SK-N-DZ (cell line): ENCODE measurements at places on chromosomes 13 and 19.
A peak's percentile ranks its signal among the peaks of the same experiment; 100 is the strongest.

- no peak for DNase-seq
These were observed 4.5 kb downstream of the SLITRK1 start for GRCh38 chr13:83877651-83878355.

DNA sequence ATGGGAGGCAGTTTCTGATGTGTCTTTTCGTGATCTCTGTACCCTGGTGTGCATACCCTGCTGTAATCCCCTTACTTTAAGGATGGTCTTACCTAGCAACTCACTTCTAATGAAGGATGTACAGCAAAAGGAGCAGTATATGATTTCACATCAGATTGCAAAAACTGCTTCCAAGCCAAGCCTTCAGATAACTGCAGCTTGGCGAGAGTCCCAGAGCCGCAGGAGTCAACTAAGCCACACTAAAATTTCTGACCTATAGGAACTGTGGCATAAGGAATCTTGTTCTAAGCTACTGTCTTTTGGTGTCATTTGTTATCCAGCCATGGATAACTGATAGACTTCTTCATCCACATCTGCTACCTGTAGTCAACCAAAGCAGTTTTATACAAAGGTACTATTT, 496.7 kb downstream of the GPC6 start:
- no peak for DNase-seq

DNA sequence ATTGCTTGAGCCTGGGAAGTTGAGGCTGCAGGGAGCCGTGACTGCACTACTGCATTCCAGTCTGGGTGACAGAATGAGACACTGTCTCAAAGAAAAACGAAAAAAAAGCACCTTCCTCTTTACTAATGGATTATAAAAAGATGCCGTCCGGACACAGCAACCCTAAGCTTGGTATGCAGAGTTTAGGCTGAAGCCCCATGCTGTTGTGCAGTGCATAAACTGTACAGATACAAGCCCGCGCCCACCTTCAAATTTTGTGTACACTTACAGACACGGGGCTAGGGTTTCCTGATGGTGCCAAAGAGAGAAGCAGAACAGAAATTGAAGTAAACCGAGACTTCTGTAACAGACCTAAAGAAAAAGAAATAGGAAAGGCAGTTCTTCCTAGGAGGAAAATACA, 9.0 kb downstream of the LPAR6 start:
- DNase-seq: no peak

DNA sequence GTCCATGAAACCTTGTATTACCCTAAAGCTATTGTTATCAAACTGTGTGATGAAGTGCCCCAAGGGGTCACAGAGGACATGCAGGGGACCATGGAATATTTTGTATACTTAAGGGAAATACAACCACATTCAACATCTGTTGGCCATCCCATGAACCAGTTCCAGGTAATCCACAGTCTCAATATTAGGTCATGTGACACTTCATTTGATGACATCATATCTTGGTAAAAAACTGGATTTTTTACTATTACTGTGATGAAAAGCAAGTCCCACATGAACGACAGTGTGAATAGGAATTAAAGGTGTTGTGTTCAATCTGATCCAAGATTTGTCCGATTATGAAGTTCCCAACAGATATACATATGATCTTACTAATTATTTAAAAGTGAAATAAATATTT, 355.2 kb downstream of the IRS2 start:
- no peak for DNase-seq

GRCh38 chr13:27004326-27004725, 167.3 kb downstream of the USP12 start:
- DNase-seq: no peak

GRCh38 chr13:96994017-96994857, at the start of gene OXGR1:
Gene OXGR1 (minus strand): TSS chr13:96994476. CDS start chr13:96987759, 6,717 bp downstream.
- DNase-seq: no peak

GRCh38 chr19:46155237-46155636, 7.2 kb downstream of the IGFL2 start:
- DNase-seq: no peak

DNA sequence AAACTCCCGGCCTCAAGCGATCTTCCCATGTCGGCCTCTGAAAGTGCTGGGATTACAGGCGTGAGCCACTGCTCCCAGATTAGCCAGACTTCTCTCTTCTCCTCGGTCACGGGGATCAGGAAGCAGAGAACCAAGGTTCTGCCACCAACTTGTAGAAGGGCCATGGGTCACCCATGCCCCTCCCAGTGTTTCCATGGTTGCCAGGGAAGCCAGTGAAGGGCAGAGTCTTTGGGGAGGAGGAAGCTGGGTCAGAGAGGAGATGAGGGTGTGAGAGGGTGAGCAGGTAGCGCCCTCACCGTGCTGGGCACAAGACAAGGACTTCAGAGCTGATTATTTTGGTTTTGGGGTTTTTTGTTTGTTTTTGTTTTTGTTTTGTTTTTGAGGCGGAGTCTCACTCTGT, 77.1 kb downstream of the GNG7 start:
- DNase-seq: no peak

DNA sequence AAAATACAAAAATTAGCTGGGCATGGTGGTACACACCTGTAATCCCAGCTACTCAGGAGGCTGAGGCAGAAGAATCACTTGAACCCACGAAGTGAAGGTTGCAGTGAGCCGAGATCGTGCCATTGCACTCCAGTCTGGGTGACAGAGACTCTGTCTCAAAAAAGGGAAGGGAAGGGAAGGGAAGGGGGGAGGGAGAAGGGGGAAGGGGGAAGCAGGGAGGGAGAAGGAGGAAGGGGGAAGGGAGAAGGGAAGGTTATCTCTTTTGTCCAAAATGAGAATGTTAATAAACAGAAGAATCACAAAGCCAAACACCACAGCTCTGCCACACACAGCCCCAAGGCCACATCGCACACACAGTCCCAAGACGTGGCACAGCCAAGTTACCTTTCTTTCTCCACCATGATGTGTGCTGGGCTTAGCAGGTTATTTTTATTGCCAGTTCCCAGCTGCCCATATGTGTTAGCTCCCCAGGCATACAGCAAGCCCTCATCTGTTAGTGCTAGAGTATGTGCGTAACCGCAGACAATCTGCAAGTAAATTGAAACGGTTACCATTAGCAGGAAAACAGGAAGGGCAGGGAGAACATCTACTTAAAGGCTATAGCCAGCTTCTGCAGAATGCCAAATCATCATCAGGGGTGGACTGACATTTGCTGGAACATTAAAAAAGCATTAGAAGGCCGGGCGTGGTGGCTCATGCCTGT, 34.3 kb downstream of the RCBTB1 start:
- DNase-seq: no peak

- no peak for DNase-seq
These were observed 23.5 kb downstream of the COL5A3 start for GRCh38 chr19:9986787-9987281.

DNA sequence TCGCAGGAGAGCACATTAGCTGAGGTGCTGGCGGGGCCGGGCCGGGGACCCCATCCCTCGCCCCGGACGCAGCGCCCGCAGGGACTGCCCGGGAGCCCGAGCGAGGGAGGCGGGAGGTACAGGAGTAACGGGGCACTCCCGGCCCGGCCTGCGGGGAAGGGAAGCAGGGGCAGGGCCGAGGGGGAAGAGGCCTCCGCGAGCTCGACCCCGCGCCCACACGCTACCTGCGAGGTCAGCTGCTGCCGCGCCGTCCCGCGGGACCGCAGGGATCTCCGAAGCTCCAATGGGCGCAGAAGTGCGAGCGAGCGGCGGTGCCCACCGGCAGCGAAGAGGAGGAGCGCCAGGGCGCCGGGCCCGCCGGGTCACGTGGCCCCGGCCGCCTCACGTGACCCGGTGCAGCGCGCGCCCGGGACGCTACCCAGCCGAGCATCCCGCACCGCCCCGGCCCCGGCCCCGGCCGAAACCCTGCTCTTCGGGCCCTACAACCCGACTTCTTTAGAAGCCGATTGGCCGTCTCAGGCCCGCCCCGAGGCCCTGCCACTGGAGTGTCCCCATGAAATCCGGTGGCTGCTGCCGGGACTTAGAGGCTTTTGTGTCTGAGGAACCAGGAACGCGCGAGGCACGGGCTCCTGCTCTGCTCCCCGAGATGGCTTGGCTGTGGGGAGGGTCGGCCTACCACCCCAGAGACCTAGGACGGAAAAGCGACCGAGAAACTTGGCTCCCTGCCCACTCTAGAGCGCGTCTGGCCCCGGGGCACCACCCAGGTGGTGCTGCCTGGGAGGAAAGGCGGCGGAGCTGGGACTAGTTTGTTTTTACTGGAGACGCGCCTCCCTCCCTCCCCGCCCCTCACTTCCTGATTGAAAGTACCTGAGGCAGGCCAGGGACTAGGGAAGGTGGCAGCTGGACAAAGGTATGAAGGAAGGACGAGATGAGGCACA, at the start of gene RCBTB1:
Gene RCBTB1 (minus strand): TSS at position 339 of the 938 bp plus-strand sequence. CDS start 18,279 bp downstream, outside the sequence.
- peak; percentile 72 for DNase-seq

GRCh38 chr13:71089056-71089455, 777.9 kb downstream of the DACH1 start:
- DNase-seq: no peak

DNA sequence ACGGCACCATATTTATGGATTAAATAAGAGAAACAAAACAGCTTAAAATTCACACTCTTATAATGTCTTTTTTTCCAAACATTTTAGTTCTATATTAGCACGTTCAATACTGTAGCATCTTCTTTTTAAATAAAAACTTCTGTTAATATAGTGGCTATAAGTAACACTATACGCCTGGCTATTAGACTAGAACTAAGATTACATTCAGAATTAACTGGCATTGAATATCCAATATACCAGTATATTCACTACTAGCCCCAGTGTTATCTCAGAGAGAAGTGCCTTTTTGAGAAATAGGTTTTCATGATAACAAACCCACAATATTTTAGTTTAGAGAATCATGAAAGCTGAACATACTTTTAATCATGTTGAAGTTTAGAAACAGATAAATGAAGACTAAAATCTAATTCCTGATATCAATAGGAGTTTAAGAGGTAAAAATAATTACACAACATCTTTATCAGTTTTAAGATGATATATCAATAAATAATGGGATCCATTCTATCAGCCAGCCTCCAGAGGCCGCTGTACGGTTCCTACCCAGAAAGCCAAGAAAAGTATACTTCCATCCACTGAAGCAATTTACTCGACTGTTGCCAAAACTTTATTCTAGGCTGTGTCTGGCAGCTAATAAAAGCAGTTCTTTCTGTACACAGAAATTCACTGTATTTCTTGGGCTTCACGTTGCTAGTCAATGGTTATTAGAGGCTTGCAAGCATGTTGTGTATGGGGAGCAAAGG, 1113.4 kb upstream of the MIR17HG start:
- DNase-seq: no peak

GRCh38 chr19:12092065-12092867, 27.7 kb downstream of the ZNF844 start:
- DNase-seq: peak; percentile 80

- DNase-seq: no peak
These were observed 36.7 kb upstream of the DOCK9 start for GRCh38 chr13:99014522-99014921.

- DNase-seq: no peak
These were observed 5.8 kb downstream of the HSPBP1 start for GRCh38 chr19:55273978-55274707.

DNA sequence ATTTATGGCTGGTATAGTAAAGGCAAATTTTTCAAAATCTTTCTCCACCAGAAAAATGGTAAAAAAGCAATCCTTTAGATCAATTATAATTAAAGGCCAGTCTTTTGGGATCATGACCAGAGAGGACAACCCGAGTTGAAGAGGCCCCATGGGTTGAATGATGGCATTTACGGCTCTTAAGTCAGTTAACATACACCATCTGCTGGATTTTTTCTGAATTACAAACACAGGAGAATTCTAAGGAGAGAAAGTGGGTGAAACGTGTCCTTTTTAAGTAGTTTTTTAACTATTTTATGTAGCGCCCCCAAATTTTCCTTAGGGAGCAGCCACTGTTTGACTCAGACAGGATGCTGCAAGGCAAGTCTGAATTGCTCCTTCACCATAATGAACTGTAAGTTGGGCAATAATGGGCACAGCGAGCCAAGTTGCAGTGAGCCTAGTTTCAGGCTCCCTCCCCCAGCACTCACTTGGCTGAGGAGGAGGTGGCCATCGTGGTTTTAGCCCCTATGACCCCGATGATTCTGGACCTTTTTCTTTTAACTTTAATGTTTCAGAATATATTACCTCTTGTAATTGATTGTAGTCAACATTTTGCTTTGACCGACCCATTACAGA, 13.6 kb upstream of the ZNF611 start:
- DNase-seq: peak; percentile 42

DNA sequence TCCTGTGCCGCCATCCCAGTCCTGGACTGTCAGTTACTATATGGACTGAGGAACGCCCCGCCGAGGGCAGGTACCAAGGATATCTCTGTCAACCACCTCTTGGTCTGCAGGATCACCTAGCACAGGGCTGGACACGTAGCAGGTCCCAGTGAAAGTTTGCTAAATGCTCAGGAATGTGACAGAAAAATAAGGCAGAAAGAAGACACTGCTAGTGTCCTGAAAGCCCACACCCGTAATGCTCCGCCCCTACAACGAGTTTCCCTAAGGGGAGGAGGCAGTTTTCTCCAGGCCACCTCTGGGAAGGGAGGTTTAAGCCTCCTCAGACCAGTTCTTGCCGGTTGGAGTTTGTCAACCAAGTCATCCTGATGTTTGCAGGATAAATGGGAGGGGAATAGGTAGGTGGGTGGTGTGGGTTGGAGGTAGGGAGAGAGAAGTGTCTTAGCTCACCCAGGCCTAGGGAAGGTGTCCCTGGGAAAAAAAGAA, 1.7 kb upstream of the SERTAD3 start:
- DNase-seq: no peak

DNA sequence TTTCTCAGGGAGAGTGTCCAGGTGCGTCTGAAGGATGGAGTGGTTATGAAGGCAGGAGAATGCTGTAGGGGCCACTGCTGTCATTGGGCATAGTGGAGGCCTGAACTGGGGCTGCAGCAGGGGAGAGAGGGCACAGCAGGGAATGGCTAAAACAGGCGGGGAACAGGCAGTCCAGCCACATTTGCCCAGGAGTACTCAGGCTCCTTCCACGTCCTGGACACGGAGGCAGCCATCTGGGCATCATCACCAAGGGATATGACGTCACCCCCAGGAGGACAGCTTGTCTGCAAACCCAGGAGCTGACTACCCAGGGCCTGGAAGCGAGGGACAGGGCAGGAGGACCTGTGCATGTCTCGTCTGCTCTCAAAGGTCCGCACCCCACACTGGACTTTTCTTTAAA, 22.2 kb downstream of the VSTM2B start:
- peak; percentile 65 for DNase-seq
